ENCODE measurements at places on chromosomes 2 and 18. TPM values are rescaled to one million over a fixed set of nuclear protein-coding genes. Genes with fewer than 3 reads are reported as not detected.

The CROCC2 gene
- 0.41 TPM for total RNA-seq

The SPDYA gene
- 6.5 TPM for total RNA-seq

The SERPINB2 gene
- total RNA-seq: 67.6 TPM

The TMEM169 gene
- total RNA-seq: 0.36 TPM

The PUS10 gene
- 8.8 TPM for total RNA-seq

Measured in fibroblast of the aortic adventitia (primary cell).